ENCODE measurements at places on chromosomes 1 and 21.
A peak's percentile ranks its signal among the peaks of the same experiment; 100 is the strongest.

GRCh38 chr1:155940482-155940992 lies 901 bp upstream of the RXFP4 start:
- DNase-seq: no peak

DNA sequence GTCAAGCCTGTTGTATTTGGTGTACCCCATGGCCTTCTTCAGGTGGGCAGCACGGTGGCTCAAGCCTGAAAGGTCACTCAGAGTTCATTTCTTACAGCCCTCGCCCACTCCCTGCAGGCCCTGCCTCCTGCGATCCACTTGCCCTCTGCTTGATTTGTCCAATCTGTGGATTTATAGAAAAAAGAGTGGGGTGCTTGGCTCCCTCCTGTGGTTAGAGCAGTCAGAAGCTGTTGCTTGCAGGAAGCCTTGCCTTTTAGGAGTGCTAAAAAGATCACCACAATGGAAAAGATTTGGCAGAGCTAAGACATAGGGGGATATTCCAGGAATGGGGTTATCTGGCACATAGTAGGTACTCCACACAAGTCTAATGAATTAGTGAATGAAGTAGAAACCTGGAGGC lies 108.0 kb upstream of the TRABD2B start:
- no peak for DNase-seq

DNA sequence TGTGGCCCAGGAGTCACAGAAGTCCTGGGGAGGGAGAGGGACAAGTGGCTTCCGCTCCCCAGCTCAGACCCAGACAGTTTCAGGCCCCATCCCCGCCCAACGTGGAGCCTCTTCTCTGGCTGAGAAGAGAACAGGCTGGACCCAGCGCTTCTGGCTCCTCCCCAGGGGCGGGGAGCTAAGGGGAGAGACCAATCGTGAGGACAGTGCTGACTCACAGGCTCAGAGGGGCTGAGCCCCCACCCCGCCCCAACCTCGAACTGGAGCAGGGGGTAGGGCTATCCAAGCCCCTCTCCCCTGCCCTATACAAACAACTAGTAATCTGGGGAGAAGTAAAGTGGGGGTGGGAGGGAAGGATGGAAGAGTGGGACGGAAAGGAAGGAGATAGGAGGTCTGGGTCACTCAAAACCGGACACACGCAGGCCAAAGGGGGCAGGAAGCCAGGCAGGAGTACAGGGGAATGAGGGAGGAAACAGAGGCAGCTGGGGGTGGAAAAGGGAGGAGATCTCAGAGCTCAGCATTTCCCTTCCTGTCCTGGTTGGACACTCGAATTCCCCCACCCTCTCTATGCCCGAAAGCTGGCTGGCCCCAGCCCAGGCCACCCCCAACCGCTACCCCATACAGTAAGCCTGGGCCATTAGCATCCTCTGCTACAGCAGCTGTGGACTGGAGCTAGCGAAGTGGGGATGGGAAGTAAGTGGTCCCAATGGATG lies at the start of gene SHC1:
Gene SHC1 (minus strand): TSS at position 117 of the 710 bp plus-strand sequence. CDS start 221 bp downstream, outside the sequence.
- DNase-seq: peak; percentile 90

DNA sequence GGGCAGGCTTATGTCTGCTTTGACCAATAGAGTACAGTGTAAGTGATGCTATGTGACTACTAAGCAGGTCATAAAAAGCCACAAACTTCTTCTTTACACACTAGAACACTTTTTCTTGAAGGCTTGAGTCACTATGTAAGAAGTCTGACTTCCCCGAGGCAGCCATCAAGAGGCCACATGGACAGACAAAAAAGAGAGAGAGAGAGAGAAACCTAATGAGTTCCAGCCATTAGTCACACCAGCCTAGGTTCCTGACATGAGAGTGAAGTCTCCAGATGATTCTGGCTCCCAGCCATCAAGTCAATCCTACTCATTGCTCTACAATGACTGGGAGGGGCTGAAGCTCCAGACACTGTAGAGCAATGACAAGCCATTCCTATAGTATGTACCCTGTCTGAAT lies 101.4 kb downstream of the LHX9 start:
- no peak for DNase-seq

DNA sequence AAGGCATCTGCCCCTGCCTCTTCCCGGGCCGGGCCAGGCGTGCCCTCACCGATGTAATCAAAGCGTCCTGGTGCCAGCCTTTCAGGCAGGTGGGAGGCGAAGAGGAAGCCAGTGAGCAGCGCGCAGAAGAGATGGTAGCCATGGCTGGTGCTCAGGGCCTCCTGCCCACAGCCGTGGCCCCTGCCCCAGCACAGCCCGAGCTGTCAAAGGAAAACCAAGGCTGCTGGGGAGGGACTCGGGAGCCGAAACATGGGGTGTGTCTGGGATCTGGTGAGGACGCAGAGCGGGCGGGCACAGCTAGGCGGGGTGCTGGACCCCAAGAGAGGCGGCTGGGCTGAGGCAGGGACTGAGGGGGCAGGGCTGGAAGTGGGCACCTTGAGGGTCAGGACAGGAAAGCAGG lies 2.7 kb downstream of the BGLAP start:
- no peak for DNase-seq

- no peak for DNase-seq
These were observed 63.0 kb upstream of the ADARB1 start for GRCh38 chr21:45011426-45011825.

DNA sequence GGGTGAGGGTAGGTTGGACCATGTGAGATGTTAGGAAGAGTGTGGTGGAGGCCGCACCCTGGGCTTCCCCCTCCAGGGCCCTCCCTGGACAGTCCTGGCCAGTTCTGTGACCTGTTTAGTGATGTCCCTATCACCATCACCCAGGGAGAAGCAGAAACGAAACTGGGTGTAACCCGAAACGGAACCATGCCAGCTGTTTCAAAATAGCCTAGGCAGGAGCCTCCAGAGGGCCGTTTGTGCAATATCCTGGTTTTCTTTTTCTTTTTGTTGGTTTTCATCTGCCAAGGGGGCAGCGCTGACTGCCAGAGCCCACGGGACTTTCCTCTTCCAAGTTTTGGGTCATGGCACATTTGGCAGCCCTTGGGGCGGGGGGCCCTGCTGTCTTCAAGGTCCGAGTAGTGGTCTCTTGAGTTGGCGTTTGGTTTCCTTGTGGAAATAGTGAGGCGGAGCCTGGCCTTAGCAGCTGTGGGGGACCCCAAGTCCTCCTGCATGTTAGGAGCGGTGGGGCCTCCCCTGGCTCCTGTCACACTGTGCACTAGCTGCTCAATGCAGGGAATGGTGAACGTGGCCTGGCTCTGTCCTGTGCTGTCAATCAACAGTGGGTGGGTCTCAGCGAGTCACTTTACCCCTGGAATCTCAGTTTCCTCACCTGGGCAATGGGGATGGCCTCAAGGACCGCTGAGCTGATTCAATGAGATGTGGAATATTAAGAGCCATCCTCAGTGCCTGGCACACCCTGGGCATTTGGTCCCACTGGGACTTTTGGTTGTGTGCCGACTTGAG lies 90.7 kb downstream of the ARHGEF10L start:
- no peak for DNase-seq

DNA sequence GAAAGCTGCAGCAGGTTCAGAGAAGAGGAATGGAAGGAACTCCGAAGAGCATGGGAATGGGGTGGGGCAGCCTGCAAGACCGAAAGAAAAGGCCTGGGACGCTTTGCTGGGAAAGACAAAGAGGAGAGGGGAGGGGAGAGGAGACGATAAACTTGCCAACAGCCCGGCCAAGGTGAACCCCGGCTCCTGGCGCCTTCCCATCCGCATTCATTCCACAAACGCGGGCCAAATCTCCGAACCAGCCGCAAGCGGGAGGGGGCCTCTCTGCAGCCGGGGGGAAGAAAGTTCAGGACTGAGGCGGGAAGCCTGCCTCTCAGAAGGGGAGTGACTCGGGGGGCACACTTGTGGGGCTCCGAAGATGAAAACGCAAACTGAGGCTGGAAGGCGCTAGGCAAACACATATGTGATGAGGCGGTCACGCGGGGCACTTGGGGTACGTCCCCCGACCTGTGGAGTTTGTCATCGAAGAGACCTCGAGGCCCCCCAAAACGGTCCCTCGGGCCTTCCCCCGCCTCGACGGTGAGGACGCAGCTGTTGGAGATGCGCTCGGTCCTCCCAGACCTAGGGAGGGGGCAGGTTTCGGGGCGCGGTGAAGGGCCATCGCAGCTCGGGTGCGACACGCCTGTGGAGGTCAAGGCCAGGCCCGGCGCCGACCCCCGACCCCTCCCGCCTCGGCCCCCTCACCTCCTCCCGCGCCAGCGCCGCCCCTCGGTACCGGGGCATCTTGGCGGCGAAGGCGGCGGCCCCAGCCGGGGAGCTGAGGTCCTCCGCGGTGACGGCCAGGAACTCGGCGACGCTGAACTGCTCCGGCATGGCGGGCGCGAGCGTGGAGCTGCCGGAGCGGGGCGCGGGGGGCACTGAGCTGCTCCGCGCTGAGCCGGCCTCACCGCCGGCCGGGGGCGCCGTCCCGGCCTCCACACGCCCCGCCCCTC lies at the start of gene ASAP3:
Gene ASAP3 (minus strand): TSS at position 859 of the 932 bp plus-strand sequence. CDS start 46 bp downstream, at position 813.
- DNase-seq: no peak

DNA sequence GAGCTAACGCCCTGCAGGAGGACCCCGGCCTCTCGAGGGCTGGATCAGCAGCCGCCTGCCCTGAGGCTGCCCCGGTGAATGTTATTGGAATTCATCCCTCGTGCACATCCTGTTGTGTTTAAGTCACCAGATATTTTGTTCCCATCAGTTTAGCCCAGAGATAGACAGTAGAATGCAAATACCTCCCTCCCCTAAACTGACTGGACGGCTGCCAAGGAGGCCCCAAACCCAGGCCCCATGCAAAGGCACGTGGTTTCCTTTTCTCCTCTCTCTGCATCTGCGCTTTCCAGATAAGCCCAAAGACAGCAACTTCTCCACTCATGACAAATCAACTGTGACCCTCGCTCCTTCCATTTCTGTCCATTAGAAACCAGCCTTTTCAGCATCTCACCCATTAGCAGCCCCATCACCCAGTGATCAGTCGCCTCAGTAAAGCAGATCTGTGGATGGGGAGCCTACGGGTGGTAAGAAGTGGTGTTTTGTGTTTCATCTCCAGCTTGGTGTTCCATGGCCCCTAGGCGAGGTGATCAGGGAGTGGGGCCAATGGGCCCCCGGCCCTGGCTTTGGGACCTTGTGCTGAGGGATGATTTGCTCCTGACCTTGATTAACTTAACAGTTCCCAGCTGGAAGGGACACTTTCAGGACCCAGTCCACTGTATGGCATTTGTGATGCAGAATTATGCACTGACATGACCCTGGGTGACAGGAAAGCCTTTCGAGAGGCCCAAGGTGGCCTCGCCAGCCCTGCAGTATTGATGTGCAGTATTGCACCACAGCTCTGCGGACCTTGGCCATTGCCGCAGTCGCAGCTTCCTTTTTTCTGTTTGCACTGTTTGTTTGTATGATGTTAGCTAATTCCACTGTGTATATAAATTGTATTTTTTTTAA lies 5.2 kb downstream of the NPPA start:
- peak; percentile 83 for DNase-seq

DNA sequence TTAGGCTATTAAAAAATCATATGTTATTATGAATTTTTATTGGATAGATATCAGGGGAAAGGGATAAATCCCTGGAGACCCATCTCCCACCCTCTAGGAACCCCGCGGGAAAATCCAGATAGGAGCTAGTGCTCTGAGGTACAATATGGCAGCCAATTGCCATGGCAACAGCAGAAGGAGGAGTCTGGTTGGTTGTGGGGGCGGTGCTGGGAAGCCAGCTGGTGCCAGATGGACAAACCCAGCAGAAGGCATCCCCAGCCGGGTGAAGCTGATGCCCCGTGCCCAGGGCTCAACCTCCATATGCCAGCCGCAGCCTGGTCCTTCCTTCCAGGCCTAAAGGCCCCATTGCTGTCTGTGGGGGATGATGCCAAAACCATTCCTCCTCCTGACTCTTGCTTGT lies 38.3 kb downstream of the RHBG start:
- DNase-seq: no peak

- no peak for DNase-seq
These were observed 579 bp downstream of the PTCH2 start for GRCh38 chr1:44842486-44842861.

DNA sequence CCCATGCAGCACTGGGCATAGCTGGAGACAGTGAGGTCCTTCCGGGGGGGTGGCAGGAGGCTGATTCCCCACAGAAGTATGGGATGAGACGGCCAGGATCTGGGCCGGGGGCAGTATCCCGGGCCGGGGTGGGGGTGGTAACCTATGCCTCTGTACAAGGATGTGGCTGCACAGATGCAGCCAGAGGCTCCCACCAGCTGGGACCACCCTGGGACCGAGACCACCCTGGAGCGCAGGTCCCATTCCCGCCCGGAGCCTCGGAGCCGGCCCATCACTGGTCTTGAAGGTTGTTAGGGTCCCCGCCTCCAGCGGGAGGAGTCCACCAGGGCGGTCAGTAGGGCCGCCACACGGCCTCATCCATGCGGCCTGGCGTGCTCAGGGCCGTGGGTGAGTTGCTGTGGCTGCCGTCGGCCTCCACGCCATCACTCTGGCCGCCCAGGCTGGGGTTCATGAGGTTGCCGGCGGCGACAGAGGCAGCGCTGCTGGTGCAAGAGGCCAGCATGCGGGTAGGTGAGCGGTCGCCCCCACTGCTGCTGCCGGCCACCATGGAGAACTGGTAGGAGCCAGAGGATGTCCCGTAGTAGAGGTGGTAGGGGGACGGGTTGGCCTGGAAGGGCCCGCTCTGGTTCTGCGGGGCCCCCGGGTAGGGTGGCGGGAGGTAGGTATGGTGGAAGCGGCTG lies 28.1 kb downstream of the RUNX3 start:
- DNase-seq: peak; percentile 6

- no peak for DNase-seq
These were observed 32.6 kb upstream of the SPOCD1 start for GRCh38 chr1:31848381-31848897.

DNA sequence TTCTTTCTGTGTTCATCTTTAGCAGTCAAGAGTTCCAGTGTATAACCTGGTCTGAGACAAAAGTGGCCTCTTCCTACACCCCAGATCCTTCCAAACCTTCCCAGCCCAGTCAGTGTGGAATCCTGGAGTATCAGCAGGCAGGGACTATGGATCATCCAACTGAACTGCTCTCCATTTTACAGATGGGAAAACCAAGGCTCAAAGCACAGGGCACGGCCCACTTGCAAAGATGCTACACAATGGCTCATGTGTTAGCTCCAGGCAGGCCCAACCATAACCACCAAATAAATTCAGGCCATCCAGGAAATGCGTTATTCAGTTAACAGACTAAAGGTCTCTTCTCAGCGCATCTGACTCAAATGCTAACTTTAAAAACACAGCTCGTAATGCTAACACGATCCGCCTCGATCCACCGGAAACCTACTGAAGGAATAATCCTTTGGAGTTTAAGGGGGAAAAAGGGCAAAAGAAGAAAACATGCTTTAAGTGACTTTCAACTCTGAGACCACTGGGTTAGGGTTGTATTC lies 7.1 kb downstream of the GLIS1 start:
- DNase-seq: no peak

GRCh38 chr1:246607462-246607861 lies 41.2 kb downstream of the CNST start:
- no peak for DNase-seq

Measured in HuH-7 (cell line).